NCI-H2107 (cell line): ENCODE measurements at places on chromosomes 5 and 9.

DNA sequence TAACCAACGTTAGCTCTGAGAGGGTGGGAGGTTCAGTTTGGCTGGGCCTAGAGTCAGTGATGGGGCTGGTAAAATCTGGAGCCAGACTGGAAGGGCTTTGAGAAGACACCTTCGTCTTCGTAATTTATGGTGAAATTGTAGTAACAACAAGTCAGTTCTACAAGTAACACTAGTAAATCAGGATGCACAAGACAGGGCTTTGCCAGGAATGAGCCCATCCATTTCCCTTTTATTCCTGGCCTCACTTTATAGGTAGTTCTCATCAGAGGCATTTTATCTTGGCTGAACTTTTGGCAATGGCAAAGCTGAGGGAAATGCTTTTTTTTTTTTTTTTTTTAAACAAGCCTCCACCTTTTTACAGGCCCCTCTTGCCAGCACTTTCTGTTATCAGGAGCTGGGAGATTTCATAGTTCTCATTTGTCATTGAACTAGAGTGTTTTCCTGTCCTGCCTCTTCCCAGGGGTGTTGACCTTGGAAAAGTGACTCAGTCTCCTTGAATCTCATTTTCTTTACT is 110.5 kb upstream of the KLF4 start:
- DNase-seq = no peak

- no peak for DNase-seq
Measured at GRCh38 chr9:94911986-94912635, 185.6 kb downstream of the AOPEP start.

DNA sequence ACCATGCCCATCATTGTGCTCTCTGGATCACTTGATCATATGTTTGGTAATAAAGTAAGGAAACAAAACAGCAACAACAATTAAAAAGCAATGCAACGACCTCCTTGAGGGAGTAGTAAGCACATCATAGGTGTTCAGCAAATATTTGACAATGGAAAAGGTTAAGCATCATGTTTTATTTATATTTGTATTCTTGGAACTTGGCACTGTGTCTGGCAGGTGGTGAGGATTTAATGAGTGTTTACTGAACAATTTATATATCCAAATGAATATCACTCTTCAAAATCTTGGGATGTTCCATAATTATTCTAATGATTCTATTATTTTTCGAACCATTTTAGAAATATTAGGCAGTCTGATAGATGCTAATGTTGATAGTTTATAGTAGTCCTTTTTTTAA is 6.2 kb downstream of the PIP5K1B start:
- DNase-seq = no peak

DNA sequence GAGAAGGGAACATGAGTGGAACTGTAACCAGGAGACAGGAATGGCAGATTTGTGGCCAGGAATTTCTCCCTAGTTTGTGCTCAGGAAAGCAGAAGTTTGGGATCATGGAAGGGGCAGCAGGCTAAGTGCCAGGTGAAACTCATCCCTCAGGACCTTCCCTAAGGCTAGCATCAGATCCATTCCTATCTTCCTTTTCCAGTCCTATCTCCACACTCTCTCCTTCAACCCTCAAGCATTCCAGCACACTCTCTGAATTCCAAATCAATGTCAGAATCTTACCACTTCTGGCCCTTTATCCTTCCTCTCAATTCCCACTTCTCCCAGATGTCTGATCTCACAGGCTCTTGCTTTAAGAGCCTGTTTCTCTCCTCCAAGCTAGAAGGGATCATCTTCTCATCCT is 53.2 kb upstream of the GRIA1 start:
- no peak for DNase-seq

DNA sequence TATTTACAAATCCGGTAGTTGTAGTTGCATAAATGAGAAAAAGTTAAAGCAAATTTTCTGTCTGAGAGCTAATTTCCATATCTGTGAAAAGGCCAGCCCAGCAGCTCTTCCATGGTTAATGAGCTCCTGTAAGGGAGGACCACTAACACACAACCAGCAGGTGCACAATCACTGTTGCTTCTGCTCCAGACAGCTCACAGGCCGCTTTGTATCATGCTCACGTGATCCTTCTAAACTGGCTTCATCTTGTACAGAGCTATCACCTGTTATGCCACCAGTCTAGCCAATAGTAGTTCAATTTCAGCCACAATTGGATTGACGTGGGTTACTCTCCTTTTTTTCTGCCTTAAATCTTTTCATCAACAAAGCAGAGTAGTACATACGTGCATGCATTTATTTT is 38.3 kb upstream of the FBXL17 start:
- no peak for DNase-seq

DNA sequence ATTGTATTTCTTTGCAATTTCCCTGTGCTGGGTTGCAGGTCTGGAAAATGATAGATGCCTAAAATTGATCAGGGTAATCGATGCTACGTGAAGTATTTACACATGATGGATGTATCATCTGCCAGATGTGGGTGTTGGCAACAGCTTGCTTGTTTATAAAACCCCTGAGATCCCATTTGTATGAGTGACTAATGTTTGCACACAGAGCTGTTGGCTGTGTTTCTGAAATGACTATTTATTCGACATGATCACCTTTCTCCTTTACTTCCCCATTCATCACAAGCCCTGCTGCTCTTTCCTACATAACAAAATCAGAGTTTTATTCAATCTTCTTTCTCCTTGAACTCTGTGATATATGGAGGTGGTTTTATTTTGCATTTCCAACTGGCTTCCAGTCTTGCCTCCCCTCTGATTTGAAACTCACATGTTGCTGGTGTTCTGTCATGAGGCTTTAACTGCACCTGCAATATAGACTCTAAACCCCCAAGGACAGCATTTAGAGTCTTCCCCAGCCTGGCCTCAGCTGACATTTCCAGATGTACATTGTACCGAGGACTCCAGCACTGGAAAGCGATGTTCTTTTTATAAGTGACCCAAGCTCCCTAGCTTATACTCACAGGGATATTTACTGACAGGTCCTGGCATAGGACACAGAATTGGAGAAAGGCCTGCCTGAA is 50.7 kb upstream of the SHB start:
- no peak for DNase-seq

- no peak for DNase-seq
Measured at GRCh38 chr9:109868722-109869121, 88.7 kb downstream of the PALM2AKAP2 start.

- DNase-seq = no peak
Measured at GRCh38 chr9:114357911-114358328, 28.3 kb downstream of the ORM2 start.

DNA sequence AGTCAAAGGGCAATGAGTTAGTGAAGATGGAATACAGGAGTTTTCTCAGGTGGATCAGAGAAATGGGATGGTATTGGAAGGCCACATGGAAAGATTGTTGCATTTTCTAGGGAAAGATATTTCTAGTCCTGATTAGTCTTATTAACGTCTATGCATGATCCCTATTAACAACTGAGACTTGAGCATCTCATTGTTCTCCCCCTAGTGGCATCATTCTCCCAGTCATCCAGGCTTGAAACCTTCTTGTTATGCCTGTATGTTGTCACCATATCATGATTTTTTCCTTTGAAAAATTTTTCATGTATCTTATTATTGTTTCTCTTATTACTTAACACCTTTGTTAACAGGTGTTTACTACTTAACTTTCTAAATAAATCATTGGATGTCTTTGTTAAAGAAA is 34.4 kb downstream of the KIF2A start:
- no peak for DNase-seq

GRCh38 chr5:65892801-65893200 is 33.6 kb upstream of the ERBIN start:
- no peak for DNase-seq

DNA sequence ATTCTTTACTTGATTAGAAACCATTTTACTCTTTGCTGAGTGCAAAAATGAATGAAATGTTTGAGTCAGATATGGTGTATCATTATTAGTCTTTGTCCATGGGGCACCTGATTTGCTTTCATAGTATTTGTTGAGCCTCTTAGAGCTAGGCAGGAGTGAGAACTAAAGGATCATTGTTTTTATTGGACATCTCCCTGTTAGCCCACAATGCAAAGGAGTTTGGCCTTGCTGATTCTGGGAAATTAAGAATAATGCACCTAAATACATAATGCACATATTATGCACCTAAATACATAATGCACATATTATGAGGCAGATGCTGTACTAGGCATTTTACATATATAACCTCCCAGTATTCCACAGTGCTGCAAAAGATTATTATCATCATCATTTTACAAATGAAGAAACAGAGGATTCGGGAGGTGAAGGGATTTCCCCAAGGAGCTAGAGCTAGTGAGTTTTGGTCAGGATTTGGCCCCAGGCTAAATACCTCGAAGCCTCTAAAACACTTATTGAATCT is 113.0 kb upstream of the LIFR start:
- DNase-seq = no peak

DNA sequence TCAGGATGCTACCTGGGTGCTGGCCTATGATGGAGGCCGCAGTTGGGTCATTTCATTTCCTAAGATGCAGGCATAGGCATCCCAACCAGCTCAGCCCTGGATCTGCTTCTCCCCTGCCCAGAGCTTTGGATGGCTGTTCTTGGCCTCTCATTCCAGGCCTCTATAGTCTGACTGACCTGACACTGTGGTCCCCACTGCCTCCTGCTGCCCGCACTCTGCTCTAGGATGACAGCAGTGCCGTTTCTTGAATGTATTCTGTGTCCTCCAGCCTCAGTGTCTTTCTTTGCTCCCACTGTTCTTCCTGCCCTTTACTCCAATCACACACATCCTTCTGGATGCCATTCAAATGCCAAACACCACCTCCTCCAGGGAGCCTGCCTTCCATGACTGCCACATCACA is 235.7 kb downstream of the HSPA4 start:
- DNase-seq = no peak

- no peak for DNase-seq
Measured at GRCh38 chr5:55324815-55325418, 17.1 kb downstream of the MTREX start.

DNA sequence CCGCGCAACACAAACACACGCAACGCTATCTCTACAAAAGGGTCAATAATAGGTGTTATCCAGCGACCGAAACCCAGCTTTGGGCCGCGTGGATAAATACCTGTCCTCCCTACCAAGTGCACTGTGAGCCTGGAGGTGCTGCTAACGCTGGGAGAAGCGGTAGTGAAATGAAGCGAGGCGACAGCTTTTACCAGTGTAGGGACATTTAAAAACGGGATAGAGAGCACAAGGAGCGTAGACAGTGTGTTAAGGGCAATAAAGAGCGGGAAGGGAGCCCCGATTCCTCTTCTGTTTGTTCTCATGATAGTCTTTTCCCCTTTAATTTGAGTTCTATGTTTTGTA is 421 bp upstream of the DEPDC1B start:
- DNase-seq = no peak

DNA sequence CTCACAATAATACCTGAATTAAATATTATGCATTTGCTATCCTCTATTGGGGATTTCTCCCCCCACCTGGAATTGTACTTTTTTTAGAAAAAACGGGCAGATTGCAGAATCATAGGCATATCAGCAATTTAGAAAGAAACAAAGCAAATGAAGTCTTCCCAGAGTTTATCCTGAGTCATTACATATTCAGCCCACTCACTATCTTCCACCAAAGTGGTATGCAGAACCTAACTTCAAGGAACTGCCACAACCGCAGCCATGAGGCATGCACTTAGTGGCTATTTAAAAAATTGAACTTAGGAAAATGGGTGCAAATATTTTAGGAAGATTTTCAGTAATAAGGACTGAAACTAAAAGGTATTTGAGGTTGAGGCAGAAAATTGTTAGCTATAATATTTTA is 48.6 kb downstream of the UBAP1 start:
- DNase-seq = no peak

DNA sequence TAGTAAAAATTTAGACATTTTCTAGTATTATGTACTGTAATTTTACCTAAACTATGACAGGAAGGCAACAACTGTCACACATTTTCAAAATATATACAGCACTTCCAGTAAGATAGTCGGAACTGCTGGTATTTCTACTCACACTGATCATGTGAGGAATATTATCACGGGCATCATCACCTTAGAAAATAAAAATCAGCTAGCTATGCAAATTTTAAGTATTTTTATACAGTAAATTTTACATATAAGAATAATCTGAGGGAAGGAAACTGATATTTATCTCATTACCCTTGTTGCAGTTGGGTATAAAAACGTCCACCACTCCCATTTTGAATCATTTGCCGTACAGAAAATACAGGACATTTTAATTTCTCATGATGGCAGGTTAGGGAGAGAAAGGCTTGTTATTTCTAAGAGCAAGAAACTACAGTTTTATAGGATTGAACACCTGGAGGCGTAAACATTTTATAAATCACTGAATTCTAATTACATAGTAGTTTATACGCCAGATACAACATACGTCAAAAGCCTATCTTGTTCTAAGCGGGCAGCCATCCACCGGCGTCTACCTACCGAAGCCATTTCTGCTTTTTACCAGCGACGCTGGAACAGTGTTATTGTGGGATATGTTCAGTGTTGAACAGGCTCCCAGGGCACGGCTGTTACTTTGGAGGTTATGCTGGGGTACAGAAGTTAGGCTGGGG is 729 bp upstream of the TNPO1 start:
- DNase-seq = no peak
